ENCODE measurements at places on chromosomes 11 and 22.

DNA sequence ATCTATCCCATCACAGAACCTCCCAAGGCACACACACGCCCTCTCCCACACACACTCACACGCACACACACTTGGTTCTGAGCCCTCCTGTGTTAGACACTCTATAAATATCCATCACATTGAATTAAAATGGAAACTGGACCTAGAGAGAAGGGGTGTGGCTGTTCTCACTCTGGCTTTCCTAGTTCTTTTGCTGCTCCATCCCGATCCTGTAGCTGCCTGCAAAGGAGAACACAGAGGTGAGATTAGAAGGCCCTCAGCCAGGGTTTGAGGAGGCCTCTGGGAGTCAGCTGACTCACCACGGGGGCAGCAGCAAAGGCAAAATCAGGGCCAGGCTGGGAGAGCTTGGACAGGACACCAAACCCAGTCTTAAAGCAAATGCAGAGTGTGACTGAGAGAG lies 192.3 kb upstream of the CADM1 start:
- no peak for DNase-seq

GRCh38 chr11:66874232-66874631 lies 17.4 kb downstream of the LRFN4 start:
- DNase-seq: no peak

DNA sequence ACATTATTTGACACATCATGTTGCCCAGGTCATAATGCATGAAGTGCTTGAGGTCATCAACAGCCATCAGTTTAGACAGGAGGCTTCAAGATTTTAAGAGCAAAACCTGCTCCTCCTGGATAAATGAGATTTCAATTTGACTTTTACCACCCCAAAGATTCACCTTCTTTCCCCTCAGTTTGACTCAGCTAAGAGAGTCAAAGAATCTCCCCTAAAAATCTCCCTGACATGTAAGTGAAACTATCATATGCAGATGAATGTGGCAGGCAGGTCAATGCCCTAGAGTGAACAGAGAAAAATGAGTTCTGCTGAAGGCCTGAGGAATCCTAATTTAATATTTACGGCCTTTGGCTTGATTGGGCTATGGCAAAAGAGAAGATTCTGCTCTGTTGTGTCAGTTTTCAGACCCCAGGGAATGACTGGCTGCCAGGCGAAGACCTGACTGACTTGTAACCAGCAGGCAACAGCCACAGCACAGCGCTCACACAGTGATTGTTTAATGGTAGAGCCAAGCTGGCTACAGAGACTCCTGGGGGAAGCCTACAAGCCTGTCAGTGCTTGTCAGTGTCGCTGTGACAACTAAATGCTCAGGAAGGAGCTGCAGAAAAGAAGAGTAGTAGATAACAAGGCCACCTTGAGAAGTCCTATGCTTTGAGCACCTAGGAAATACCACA lies 491.2 kb upstream of the LRRC4C start:
- DNase-seq: no peak

DNA sequence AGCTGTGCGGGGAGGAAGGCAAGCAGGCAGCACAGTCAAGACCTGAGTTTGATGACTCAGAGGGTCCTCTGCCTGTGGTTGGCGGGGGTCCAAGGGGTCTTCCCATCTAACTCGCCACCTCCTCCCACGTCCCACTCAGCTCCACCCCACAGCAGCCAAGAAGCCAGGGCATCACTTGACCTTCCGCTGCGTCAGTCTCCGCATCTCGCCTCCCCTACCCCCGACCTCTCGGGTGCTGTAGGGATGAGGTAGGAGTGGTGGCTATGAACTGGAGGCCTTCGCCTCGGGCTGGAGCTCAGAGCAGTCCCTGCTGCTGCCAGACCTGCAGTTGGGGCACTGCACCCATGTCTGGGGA lies 90.6 kb downstream of the CDKN1C start:
- no peak for DNase-seq

- DNase-seq: peak; percentile 57
Measured at GRCh38 chr11:132056689-132057088, 686.3 kb downstream of the NTM start.

GRCh38 chr11:68090706-68091105 lies 30.5 kb downstream of the CHKA start:
- no peak for DNase-seq

- DNase-seq: no peak
Measured at GRCh38 chr11:11604370-11604990, 17.3 kb downstream of the GALNT18 start.

DNA sequence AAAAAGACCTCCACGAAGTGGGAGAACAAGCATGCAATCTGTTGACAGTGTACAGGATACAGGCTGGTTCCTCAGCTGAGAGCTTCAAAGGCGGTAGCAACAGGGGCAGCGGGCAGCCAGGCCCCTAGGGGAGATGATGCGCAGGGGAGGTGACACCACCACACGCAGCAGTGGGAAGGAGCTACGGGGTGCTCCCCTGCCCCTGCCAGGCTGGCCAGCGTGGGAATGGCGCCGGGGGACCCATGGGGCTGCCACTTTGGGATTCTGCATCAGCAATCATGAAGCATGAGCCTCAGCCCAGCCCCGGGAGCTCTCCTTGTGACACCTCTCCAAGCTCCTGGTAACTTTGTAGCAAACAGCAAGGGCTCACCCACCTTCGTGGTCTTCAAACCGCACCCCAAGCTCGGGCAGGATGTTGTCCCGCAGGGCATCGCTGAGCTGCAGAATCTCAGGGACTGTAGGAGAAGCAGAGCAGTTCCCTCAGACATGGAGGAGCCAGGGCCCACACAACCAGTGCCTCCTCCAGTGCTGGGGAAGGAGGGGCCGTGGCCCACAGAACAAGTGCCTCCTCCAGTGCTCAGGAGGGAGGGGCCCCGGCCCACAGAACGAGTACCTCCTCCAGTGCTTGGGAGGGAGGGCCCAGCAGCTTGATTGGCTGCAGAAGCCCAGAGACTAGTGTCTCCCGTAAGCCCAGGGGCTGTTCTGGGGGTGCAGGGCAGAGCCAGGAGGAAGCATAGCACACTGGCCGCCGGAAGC lies 14.6 kb upstream of the NAP1L4 start:
- no peak for DNase-seq

DNA sequence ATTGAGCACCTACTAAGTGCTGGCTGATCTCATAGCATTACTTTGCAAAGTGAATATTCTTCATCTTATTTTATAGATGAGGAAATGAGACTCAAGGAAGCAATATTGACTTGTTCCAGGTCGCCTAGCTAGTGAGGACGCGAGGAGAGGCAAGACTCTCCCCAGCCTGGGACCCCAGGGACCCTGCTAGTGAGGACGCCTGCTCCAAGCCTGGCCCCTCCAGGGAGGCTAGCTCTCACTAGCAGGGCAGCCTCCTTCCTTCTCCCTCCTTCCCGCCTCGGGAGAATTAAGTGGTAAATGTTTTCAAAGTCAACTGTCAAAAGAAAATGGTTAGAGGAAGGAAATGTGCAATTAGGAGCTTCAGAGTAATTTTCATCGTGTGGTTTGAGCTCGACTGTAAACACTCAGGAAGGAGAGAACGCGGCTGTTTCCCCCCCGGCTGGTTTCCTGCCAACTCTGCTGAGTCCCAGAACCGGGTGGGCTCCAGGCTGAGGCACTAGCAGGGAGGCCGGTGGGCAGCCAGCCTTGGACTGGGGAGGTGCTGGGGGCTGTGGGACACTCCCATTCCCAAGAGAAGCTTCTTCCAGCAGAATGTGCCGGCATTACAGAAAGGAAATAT lies 17.9 kb downstream of the MYEOV start:
- peak; percentile 13 for DNase-seq

Measured in fibroblast of villous mesenchyme (primary cell).